ENCODE measurements at places on chromosomes 4 and X.

- no peak for DNase-seq
Measured at GRCh38 chr4:163697121-163697520, 202.6 kb downstream of the TMA16 start.

DNA sequence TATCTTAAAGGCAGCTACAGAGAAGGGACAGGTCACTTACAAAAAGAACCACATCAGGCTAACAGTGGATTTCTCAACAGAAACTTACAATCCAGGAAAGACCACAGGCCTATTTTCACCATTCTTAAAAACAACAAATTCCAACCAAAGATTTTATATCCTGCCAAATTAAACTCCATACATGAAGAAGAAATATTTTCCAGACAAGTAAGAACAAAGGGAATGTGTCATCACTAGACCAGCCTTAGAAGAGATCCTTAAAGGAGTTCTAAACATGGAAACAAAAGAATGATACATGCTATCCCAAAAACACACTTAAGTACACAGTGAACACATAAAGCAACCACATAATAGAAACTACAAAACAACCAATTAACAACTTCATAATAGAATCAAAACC lies 105.6 kb downstream of the ANXA10 start:
- DNase-seq: no peak

- DNase-seq: no peak
Measured at GRCh38 chr4:7408166-7408565, 26.6 kb downstream of the PSAPL1 start.

DNA sequence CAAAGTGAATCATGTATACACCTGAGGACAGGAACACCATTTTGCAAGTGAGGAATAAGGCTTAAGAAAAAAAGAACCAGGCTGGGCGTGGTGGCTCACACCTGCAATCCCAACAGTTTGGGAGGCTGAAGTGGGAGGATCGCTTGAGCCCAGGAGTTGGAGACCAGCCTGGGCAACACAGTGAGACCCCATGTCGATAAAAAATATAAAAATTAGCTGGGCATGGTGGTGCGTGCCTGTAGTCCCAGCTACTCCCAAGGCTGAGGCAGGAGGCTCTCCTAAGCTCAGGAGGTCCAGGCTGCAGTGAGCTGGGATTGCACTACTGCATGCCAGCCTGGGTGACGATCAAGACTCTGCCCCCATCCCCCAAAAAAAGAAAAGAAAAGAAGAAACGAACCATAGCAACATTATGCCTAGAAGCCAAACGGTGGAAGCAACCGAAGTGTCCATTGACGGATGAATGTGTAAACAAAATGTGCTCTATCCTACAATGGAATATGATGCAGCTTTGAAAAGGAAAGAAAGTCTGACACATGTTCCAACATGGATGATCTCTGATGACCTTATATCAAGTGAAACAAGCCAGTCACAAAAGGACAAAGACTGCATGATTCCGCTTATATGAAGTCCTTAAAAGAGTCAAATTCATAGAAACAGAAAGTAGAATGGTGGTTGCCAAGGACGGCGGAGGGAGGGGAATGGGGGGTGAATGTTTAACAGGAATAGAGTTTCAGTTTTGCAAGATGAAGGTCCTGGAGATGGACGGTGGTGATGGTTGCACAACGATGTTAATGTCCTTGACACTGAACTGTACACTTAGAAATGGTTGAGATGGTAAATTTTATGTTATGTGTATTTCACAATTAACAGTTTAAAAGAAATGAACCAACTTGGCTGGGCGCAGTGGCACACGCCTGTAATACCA lies 8.6 kb upstream of the KIAA0232 start:
- no peak for DNase-seq

- no peak for DNase-seq
Measured at GRCh38 chr4:54192811-54193210, 36.3 kb upstream of the PDGFRA start.

DNA sequence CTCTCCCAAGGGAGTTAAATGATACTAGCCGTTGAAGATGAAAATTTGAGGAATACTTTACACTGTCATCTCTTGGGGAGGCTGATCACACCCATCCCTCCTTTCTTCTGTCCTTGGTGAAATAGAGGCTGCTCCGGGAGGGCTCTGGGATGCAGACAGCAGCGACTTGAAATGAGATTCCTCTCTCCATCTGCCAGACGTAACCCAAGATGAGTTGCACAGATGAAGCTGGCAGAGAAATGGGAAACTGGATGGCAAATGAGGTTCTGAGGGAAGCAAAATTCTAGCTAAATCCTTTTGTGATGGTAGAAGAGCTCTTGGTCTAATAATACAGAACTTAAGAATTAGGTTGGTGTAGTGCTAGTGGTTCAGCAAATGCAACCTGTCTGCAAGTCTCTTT lies 201.4 kb downstream of the AASDH start:
- DNase-seq: no peak

- no peak for DNase-seq
Measured at GRCh38 chr4:65669111-65670019, 924 bp downstream of the EPHA5 start.

- DNase-seq: no peak
Measured at GRCh38 chr4:22634541-22635181, 58.1 kb upstream of the GBA3 start.

GRCh38 chrX:46572340-46572936 lies 1.1 kb upstream of the CHST7 start:
- DNase-seq: peak; percentile 41

DNA sequence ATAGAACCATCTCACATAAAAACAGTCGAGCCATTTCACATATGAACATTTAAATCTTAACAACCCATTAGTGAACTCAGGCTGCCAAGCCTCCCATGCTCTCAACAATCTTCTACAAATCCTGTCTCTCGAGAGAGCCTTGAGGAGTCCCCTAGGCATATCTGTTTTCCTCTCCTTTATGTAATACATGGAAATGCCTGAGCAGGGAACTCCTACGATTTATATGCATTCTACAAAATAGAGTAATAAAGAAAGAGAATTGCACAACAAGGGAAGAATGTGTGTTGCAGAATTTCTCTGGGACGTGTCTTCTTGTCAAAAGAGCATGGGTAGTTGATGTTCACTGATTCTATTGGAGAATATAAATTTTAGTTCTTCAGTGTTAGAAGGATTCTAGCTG lies 101.8 kb upstream of the VCX2 start:
- DNase-seq: no peak

DNA sequence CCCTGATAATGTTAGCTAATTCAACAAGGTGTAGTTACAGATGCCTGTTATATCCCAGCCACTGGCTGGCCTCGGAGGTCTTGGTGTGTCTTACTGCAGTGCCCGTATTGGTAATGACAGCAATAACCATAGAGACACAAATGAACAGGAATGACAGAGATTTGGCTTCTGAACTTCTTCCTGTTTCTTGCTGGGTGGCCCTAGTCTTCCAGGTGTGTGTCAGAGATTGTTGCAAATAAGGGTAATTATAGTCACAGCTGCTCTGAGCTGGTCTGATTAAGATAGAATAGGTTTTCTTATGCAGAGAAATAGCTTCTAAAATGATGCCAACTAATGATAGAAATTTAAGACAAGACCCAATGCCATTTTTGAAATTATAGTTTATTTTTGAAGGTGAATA lies 64.1 kb upstream of the MAD2L1 start:
- no peak for DNase-seq

DNA sequence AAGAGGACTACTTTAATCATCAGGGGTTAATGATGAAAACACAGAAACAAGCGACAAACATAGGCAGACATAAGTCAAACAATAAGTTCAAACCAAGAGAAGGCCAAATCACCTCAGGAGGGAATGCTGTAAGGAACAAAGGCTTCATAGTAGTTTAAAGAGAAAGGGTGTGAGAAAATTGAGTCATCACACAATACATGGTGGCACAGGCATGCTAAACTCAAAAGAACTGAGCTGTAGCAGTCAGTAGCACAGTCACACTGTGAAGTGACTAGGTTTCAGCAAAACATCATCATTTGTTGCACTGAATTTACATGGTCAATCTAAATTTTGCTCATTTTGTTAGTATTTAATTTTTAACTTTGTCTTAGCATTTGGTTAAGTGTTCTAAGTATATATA lies 24.2 kb downstream of the SMC1A start:
- DNase-seq: no peak

DNA sequence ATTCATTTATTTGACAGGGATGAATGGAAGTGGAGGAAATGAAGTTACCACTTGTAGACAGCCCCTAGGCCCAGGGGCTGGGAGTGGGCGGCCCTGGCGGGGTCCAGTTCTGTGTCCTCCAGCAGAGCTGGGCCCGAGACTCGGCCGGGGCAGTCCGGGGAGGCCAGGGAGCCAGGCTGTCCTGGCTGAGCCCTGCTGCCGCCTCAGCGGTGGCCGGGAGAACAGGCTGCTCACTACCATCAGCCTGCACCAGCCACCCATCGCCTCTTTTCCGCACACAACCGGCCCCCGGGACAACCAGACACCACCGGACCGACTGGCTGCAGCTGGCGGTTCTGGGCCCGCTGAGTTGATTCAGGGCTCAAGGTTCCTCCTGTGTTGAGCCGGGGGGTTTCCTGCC lies 25.6 kb downstream of the CLDN34 start:
- no peak for DNase-seq

DNA sequence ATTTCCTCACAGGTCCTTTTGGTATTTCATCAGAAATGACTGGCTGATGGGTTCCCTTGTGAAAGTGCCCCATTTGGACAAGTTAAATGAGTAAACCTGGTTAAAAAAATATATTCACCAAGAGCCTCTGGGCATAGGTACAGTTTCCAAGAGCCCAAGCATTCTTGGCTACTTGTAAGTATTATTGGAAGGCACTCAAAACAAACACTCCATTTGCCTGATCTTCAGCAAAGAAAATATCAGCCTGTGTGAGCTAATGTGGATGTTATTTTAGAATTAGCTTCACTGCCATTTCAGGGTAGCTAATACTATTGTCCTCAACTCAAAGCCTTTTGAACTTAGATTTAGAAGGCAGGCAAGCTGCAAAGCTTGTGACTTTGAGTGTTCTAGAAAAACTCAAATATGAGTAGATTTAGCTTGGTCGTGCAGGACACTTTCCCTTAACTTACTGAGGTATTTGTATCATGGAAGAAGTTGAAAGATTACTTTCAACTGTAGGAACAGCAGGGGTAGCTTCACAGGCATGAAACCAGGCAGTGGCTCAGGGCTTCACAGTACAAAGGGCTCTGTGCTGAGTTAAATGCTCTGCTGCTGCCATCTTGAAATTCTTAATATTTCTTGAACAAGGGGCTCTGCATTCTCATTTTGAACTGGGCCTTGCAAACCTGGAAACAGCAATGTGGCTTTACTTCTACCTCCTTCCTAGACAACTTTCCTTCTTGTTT lies 177.2 kb downstream of the AMELX start:
- DNase-seq: no peak

GRCh38 chr4:121064482-121064881 lies 7.9 kb downstream of the NDNF start:
- DNase-seq: no peak

DNA sequence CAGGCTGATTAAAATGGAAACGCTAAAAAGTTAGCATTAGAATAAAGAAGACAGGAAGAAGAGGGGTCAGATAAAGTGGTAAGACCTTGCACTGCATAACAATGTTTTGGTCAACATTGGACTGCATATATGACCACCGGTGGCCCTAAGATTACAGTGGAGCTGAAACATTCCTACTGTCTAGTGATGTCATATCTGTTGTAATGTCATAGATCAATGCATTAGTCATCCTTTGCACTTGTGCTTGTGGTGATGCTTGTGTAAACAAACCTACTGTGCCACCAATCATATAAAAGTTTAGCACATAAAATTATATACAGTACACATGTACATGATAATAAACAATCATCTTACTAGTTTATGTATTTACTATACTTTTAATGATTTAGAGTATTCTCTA lies 73.0 kb downstream of the TMEM165 start:
- no peak for DNase-seq

DNA sequence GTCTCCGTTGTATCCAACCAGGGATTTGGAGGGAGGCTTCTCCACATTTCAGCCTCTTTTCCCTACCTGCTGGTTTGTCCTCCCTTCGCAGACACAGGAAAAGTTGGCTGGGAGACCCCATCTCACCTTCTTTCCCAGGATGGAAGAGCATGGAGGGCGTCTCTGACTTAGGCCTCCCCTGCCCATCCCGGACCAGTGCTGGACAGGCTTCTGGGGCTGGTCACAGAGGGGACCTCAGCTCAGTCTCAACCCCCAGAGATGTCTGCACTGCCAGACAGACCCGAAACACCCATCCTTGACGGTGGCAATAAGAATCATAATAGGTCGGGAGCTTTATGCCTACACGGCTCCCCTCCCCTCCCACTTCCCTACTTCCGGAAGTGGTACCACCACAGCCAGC lies 1.6 kb downstream of the WFS1 start:
- DNase-seq: no peak

DNA sequence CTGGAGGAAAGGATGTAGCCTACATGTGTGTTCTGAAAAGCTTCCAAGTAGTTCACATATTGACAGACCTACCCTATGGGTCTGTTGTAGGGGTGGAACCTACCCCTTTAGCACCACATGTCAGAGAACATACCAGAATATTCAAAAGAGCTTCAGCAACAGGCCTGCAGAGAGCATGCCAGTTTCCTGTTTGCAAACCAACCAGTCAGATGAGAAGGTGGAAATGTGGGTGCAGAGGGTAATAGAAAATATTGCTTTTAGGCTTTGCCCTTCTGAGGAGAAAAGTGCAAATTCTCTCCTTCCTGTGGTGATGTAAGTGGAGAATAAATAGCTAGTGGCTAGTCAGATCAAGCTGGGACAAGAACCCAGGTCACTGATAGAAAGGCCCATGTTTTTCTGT lies 16.4 kb downstream of the INTS6L start:
- DNase-seq: no peak

DNA sequence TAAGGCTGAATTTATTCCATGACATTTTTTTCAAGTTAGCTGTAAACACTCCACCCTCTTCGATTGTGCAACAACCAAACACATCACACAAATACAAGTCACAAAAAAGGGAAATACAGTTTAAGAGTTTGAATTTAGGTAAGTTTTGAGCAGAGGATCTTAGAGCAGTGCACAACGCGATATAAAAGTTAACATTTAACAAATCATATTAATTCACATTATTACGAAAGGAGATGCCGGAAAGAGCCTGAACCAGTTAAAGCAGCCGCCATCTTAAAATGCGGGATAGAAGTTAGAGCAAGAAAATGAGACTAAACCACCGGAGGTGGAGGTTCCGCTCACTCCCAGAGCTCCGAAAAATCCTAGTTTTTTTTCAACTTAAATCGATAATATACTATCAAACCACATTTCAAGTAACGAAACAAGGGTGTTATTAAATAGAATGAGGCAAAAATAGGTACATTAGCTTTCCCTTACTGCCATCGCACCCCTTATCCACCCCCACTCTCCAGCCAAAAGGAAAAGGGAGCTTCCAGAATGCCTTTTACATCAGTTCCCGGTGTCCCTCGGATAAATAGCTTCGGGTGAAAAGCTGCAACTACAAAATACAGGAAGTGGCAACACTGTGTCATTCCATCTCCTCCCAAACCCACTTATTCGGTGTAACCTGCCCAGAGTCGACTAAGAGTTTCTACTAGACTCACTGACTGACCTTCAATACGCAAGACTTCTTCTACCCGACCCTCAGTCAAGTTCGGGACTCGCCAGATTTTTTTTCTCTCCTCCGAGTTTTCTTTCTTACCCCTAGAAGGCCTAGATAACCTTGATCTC lies 1.9 kb downstream of the UBE2D3 start:
- peak; percentile 34 for DNase-seq

Data from activated CD4-positive, alpha-beta T cell treated with anti-CD3 and anti-CD28 coated beads, Interleukin-2, amount 50 U/mL, for 24 hours (primary cell).